GM06990 (cell line): ENCODE measurements at places on chromosomes 2 and 18.

DNA sequence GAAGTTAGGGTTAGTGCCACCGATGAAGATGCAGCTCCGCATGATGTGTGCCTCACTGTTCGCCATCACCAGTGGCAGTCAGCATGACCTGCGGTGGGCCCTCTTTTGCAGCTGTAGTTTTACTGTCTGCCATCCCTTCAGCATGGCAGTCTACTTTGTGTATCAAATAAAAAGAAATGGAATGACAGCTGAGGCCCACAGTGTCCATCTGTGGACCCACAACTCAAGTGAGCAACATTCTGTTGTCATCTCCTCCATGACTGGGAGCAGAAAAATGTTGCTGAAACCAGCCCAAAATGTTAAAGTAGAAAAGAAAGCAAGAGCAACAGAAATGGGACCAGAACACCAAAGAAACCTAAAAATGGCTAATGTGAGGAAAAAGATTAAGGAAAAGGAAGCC is 128.7 kb downstream of the MEP1B start:
- DNase-seq = no peak

DNA sequence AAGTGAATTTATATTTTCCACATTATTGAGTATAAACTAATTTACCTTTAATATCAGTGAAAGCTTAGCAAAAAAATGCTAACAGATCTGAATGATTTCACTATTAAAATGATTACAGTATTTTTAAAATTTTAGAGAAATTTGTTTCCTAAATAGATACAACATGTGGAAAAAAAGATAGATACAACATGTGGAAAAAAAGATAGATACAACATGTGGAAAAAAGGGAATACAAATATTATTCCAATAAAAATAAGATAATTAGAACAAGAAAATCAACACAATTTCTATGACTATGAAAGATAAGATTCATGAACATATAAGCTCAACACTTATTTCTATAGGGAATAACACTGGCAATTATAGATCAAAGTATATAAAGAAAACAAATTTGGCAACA is 865.9 kb upstream of the VRK2 start:
- DNase-seq = no peak

DNA sequence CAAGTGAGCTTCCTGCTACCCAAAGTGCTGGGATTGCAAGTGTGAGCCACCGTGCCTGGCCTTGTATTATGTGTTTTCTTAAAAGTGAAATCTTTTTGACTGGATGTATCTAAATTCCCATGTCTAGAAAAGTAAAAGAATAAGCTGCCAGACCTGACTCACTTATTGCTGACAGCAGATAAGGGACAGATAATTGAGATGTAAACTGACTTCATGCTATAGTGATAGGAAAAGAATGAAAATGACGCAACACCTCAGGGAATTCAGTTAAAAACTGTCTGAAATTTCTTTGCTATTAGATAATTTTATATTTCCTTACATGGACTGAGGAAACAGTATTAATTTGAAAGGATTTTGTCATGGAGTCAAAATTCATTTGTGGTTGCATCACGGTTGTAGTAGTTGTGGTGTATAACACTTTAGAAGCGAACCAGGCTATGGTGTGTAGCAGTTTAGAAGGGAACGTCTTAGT is 19.4 kb downstream of the TTC27 start:
- DNase-seq = no peak

GRCh38 chr2:102337481-102338386 is 17.9 kb upstream of the IL18R1 start:
- DNase-seq = no peak

DNA sequence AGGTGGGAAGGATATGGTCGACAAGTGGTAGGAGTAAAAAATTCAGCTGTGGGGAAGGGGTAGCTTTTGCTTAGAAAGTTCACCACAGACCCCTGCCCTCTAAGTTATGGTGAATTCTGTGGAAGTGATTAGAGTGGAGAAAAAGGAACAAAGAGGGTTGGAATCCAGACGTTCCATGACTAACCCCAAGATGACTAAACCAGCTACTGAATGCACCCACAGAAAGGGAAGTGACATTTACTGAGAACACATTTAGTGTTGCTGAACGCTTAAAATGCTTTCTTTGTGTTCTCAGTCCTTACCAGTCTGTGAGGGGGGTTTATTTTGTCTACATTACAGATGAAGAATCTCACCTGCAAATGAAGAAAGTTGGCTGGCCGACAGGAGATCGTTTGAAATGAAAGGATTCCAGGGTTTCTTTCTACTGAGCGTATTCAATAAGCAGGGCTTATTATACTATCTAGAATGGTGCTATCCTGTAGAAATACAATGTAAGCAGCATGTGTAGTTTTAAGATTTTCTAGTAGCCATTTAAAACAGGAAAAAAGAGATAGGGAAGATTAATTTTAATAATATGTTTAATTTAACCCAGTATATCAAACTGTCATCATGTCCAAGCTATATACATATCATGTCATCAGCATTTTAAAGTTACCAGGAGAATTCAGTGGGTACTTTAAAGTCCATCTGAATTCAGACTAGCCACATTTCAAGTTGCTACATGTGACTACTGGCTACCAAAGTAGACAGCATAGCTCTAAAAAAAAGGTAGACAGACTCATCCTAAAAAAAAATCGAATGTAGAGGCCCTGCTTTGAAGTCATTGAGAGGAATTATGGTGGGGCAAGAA is 60.1 kb downstream of the LIMS1 start:
- peak; percentile 66 for DNase-seq

- peak; percentile 87 for DNase-seq
Measured at GRCh38 chr18:23231340-23232021, 96.2 kb downstream of the CABLES1 start.

GRCh38 chr2:233339427-233339826 is 14.9 kb upstream of the DGKD start:
- no peak for DNase-seq

DNA sequence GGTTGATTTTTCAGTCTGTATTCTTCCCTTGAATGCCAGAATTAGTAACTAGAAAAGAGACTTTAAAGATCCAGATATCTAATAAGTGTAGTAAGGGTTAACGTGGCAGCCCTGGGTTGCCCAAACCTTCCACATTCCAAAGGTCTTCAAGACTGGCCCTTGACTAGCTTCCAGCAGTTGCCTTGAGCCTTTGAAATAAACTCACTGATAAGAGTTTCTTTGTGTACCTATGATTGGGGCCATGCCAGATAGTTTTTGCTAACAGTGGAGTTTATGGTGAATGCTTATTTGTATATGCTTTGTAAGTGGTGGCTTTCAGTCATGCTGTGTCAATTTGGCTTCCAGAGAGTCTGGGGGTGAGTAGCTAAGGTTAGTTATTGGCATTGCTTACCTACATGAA is 722.3 kb downstream of the RNF144A start:
- no peak for DNase-seq

- DNase-seq = no peak
Measured at GRCh38 chr2:10552871-10553245, 104.7 kb upstream of the ODC1 start.

GRCh38 chr2:182858671-182859070 is 7.8 kb downstream of the FRZB start:
- DNase-seq = no peak

- DNase-seq = no peak
Measured at GRCh38 chr18:79560042-79560860, 119.4 kb upstream of the CTDP1 start.

DNA sequence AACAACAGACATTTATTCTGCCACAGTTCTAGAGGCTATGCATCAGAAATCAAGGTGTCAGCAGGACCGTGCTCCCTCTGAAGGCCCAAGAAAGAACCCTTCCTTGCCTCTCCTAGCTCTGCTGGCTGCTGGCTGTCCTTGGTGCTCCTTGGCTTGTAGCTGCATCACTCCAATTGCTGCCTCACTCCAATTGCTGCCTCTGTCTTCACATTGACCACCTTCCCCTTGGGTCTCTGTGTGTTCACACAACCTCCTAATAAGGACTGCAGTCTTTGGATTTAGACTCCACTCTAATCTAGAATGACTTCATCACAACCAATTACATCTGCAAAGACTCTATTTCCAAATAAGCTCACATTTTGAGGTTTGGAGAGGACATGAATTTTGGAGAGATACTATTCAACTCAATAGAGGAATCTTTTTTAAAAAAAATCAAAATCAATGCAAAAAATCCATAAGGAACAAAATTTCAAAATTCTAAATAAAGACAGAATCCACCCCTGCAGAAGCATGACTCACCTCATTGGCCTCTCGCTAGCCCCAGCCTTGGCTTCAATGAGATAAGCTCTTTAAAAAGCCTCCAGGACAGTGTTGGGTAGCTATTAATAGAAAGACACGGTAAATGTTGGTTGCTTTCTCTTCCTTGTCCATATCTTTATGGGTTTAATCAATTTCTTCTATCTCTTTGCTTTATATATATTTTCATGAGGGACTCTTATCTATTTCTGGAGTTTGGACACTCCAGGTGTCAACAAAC is 267.6 kb upstream of the MGAT5 start:
- DNase-seq = no peak

DNA sequence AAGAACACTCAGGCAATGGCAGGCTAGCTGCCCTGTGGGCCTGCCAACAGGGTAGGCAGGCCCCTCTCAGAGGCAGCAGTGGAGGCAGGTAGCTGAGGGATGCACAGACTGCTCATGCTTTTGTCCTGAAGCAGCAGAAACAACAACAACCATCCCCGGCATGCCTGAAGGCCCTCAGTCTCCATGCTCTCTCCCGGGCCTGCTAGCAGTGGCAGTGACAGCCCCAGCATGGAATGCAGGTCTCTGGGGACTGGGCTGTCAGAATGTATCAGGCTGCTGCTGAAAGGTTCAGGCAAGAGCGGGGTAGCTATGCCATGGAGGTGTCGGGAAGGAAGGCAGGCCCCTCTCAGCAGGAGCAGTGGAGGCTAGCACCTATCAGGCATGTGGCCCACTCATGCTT is 209.8 kb downstream of the KCNJ3 start:
- no peak for DNase-seq
